GM18507 (cell line): ENCODE measurements at places on chromosomes 6 and 20.

- no peak for DNase-seq
Observed at GRCh38 chr6:151141685-151142084, 98.1 kb upstream of the AKAP12 start.

- no peak for DNase-seq
Observed at GRCh38 chr20:11917663-11918062, at the start of gene BTBD3. TSS of gene BTBD3 (plus strand) at chr20:11917893. CDS start at chr20:11918276, 383 bp downstream.

DNA sequence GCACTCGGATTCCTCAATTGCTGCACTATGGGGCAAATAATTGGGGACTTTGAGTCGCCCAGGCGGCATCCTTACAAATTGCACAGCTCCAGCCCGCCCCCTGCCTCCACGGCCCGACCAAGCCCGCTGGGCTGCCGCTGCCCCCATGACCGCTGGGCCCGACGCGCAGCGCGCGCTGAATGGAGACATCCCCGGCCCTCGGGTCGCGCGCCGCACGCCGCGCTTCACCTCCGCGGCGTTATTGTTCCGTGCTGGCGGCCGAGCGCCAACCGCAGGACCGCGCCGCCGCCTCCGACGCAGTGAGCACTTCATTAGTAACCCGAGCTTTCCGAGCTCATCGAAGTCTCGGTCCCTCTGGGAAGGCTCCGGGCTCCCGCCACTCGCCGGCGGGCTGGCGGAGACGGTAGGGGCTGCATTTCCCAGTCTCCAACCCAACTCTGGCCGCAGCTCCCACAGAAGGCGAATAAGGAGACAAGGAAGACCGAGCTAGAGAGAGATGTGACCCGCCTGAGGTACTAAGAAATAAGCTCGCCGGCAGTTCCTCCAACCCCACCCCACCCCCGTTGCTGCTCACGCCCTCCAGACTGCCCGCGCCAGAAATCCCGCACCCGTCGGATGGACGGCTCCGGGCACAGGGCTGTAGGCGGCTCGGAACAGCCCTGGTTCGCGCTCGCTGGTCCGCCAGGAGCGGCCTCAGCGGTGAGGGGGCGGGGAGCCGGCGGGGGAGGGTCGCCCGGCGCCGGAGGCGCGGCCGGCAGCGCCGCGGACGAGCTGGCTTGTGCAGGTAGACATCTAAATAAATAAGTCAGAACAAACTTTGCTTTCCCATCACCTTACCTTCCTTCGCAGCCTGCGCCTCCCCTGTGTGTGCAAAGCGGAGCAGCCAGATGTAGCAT is 703 bp downstream of the EPHA7 start:
- no peak for DNase-seq

DNA sequence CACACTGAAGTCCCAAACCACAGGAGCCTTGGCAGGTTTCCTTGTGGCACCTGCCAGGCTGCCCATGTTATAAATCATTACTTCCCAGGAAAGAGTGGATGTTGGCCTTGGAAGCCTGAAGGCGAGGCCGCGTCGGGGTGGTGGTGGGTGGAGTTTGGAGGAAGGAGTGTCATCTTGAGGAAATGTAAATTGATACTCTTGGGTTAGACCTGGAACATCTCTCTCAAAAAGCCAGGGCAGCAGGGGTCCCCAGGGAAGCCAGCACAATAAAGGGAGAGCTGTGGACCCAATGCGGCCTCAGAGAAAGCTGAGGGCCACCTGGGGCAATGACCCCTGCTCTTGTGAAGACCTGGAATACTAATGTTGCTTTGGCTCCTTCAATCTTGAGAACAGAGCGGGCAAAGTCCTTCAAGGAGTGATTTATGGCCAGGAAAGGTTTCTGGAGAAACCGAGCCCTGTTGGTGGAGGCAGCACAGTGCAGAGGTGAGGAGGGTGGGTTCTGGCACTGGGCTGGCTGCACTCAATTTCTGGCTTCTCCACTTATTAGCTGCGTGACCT is 26.3 kb upstream of the TRAF3IP2 start:
- no peak for DNase-seq

DNA sequence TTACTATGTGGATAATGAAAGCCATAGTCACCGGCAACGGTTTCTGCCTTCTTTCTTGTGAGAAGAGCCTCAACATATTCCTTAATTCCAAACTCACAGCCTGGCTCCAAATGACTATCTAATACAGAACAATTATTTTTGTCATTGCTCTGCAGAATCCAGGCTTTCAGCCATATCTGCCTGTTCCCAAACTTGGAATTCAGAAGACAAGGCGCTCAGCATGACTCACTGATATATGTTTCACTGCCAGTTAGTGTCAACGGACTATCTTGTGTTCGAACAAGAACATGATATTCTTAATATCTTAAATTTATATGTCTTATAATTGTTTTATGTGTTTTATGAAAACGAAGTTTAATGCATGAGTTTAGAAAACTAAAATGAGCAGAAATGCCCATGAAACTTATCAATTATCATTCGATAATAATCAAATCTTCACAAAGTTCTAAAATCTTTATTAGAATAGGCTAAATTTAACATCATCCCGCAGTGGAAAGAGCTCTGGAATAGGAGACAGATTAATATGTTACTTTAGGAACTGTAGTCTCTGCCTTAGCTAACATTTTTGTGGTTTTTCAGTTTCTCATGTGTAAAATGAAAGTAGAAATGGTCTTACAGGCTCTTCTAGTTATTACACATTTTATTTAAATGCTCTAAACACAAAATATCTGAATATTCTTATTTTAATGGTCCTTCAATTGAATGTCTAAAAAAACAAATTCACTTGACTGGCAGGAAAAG is 669.3 kb upstream of the GJE1 start:
- DNase-seq: no peak

- no peak for DNase-seq
Observed at GRCh38 chr6:3356824-3357420, 98.2 kb downstream of the PSMG4 start.

- no peak for DNase-seq
Observed at GRCh38 chr6:109946979-109947378, 31.1 kb upstream of the GPR6 start.

DNA sequence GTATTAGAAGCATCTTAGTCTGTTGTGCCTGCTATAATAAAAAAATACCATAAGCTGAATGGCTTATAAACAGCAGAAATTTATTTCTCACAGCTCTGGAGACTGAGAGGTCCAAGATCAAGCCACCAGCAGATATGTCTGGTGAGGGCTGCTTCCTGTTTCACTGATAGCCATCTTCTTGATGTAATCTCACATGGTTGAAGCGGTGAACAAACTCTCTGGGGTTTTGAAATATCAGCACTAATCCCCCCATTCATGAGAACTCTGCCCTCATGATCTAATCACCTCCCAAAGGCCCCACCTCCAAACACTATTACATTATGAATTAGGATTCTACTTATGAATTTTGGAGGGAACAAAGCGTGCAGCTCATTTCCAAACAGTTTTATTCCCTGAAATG is 11.6 kb upstream of the CLVS2 start:
- DNase-seq: no peak

DNA sequence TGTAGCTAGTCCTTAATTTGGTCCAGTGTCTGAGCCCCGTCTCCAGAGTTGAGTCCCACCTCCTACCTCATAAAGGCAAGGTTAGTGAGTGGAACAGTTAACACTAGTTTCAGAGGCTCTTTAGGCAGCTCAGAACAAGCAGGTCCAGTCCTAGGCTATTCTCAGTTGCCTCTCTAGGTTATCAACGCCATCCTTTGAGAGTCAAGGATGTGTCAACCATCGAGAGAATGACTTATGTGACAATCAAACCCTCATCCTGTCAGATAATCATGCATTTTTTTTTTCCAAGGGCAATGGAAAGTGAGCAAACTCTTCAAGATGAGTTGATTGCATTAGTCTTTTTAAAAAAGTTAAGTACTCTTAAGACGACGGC is 64.0 kb upstream of the TXNDC5 start:
- no peak for DNase-seq

GRCh38 chr6:64113704-64114103 is 478.1 kb downstream of the PHF3 start:
- no peak for DNase-seq

DNA sequence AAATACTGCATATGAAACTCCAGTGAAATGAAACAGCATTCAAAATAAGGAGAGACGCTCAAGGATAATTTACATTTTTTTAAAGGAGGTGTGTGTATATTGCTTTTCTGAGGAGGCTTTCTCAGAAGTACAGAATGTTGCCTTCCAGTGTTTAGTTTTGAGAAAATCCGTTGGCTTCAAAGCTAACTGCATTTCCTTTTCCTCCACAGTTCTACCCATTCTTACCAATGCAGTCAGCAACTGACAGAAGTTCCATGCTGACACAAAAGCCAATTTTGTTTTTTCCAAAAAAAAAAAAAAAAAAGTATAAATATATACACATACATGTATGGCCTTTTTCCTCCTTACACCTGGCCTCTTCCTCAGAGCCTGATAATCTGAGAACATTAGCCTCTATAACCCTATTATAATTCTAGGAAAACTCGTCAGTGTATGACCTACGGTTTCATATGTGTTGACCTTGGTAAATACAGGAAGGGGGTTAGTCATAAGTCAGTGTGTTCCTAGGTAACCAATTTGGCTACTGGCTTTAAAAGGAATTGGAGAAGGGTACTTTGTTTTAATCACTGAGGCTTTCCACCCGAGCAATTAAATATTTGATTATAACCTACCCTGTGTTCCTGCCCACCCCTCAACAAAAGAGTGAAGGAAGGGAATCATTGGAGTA is 24.2 kb downstream of the MGME1 start:
- DNase-seq: no peak

DNA sequence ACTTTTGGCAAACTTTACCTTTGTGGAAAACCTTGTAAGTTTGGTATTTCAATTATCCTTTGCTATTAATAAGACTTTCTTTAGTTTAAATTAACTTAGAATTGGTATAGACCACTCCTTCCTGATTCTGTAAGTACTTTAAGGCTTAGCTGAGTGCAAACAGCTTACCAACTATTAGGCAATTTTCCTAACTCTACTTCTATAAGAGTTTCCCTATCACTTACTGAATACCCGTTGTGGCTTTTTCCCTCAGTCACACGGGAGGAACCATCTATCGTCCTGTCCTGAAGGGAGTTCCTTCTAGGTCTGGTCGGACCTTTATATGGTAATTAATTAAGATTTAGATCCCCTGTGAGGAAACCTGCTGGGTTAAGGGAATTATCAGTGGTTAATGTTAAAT is 9.6 kb downstream of the SLC35A1 start:
- no peak for DNase-seq

GRCh38 chr6:11700118-11700718 is 78.4 kb downstream of the ADTRP start:
- no peak for DNase-seq

GRCh38 chr20:2849529-2849928 is 9.0 kb downstream of the VPS16 start:
- no peak for DNase-seq

DNA sequence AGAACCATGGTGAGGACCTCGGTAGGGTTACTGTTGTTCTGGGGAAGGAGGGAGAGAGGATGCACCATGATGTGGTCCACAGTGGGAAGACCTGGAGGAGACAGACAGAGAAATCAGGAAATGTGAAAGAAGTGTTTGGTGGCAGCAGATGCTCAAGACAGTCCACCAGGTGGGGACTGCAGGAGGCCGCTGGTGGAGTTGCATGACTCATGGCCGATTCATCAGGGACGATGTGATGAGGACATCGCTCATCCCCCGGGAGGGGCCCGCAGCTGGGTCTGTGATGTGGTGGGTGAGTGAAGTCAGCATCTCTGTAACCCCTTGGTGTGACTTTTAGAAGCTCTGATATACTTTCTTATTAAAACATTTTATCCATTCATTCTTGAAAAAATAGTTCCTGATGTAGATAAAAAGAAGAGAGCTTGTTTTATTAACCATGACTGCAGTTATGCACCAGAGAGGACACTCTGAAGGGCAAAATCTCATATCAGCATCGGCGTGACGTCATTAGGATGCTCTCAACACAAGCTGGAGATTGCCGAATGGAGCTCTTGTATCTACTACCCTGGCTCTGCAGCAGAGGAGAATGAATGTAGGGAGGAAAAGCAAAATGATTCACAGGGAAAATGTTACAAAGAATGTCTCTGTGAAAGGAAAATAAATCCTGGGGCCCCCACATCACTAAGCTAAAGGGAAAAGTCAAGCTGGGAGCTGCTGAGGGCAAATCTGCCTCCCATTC is 71.2 kb downstream of the RAMACL start:
- DNase-seq: no peak

GRCh38 chr6:107668743-107669474 is 155.2 kb downstream of the SCML4 start:
- peak; percentile 53 for DNase-seq

DNA sequence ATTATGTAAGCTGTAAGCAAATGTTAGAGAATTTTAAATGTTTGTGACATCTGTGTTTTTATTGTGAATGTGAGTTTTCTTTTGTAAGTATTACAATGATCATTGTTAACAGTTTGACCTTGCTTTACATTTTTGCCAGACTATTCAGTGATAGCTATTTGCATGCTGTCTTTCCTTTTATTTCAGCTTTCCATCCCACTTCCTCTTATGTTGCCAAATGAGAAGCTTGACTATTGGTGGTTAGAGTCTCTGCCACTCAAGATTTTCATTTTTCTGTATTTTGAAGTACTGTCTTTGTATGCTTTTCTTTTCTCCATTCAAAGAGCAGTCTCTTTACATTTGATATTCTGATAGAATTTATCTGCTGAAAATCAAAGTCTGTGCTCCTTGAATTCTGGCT is 104.1 kb downstream of the PRIM2 start:
- no peak for DNase-seq

DNA sequence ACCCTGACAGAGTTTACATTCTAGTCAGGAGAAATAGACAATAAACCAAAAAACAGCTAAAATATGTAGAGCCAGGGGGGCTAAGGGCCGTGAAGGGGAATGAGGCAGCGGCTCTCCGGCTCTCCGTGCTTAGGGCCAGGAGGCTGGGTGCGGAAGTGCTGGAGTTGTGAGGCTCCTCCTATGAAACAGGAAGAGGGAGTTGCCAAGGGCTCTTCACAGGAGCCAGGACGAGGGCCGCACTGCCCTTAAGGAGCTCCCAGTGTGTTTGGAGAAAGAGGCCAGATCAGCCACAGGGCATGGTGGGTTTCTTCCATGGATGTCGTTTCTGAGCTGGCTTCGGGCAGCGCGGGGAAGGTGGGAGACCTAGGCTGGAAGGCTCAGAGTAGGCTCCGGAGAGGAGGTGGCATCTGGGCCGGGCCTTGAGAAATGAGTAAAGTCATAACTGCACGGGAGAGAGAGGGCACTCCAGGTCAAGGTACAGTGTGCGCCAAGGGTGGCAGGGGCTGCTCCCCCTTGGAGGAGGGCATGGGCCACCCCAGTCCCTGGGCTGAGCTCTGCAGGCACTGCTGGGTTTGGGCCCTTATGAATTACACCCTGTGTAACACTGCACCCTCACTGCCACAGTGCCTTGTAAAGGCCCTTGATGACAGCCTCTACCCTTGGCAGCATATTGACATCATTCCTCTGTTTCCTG is 20.8 kb upstream of the MLN start:
- DNase-seq: no peak
